Skeletal muscle tissue (tissue), 5 donors: ENCODE measurements at places on chromosomes 1 and 21. TPM values are rescaled to one million over a fixed set of nuclear protein-coding genes. Genes with fewer than 3 reads are reported as not detected.

HSD3B2 gene
- total RNA-seq, result not detected

IL19 gene
- total RNA-seq, result not detected

LCE3D gene
- not detected for total RNA-seq

CDC73 gene
- total RNA-seq, result 25.6 TPM

TMEM61 gene
- total RNA-seq, result not detected

PRELP gene
- 1.0 TPM for total RNA-seq

MFSD2A gene
- 1.0 TPM for total RNA-seq

KCNT2 gene
- 8.9 TPM for total RNA-seq

ARHGEF16 gene
- total RNA-seq, result 0.52 TPM

COL6A2 gene
- 459 TPM for total RNA-seq

NR5A2 gene
- total RNA-seq, result 4.2 TPM

TM2D1 gene
- total RNA-seq, result 56.9 TPM

ZBTB8A gene
- total RNA-seq, result 10.4 TPM

INKA2 gene
- total RNA-seq, result 20.4 TPM

SHCBP1L gene
- total RNA-seq, result under 0.01 TPM

NPL gene
- 47.5 TPM for total RNA-seq

APP gene
- 141 TPM for total RNA-seq

CD53 gene
- total RNA-seq, result 19.8 TPM

CCT8 gene
- total RNA-seq, result 176 TPM

CFAP74 gene
- under 0.01 TPM for total RNA-seq

REN gene
- total RNA-seq, result not detected

ITSN1 gene
- total RNA-seq, result 21.4 TPM
